ENCODE measurements at places on chromosomes 12 and 14. TPM values are rescaled to one million over a fixed set of nuclear protein-coding genes. Genes with fewer than 3 reads are reported as not detected.

GRCh38 chr14:101351769-101352168 lies 209.5 kb upstream of the DIO3 start:
- peak; percentile 56 for DNase-seq

DNA sequence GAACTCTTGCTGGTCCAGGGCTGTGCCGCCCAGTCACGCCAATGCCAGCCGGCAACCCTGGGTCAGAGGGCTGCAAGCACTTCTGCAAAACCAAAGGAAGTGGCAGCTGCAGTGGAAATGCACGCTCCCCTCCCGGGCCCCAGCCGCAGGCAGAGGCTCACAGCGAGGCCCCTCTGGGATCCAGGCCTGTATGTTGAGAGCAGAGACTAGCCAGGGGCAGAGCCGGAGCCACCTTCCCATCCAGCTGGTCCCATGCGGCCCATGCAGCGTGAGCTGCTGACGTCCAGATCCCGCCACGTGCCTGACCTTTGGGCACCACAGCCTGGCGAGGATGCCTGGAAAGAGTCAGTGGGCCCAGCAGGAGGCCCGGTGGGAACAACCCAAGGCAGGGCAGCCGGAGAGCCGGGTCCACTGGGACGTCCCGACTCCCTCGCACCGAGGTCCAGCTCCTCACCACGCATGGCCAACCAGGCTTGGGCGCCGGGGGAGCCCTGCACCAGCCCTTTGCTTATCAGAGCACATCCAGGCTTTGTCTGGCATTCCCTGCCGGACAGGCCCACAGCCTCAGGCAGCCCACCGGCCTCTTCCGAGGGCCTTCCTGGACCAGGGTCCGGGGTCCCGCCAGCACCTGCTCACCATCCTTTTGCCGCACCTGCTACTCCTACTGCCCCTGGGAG lies 4.3 kb downstream of the GPR132 start:
- DNase-seq: no peak

DNA sequence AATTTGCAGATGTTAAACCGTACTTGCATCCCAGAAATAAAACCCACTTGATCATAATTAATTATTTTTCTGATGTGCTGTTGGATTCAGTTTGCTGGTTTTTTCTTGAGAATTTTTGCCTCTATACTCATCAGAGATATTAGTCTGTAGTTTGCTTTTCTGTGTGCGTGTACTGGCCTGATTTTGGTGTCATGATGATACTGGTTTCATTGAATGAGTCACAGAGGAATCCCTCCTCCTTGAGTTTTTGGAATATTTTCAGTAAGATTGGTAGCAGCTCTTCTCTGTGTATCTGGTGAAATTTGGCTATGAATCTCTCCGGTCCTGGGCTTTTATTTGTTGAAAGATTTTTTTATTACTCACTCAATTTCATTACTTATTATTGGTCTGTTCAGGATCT lies 100.4 kb upstream of the PMCH start:
- no peak for DNase-seq

DNA sequence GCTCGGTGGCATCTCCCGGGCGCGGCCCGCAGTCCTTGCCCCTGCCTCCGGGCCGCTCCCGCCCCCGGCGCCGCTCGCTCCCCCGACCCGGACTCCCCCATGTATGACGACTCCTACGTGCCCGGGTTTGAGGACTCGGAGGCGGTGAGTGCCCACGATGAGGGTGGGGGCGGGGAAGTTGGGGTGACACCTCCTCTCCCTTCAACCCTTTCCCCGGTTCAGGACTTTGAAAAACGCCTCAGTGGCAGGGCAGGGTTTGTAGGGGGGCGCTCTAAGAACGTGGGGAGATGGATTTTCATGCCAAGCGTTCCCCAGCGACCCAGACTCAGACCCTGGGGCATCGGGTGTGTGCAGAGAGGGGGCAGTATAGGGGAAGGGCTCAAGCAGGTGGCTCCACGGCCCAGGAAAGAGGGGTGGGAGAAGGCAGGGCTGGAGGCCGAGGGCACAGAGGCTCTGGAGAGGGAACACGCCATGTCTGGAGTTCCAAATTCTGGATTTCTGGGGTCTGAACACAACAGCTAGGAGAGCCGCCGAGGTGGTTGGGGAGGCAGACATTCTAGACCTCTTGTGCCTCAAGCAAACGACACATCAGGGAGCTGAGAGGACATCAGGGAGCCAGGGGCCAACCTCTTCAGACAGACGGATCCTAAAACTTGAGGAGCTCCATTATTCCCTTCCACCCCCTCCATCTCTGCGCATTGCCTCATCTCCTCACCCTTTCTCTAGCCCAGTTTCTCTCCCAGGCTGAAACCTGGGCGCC lies 715 bp downstream of the CACNB3 start:
- DNase-seq: no peak

Gene CLEC4A
- total RNA-seq: 11.6 TPM

Gene LRP1-AS
- total RNA-seq: not detected

Gene TSHR
- 1.8 TPM for total RNA-seq

DNA sequence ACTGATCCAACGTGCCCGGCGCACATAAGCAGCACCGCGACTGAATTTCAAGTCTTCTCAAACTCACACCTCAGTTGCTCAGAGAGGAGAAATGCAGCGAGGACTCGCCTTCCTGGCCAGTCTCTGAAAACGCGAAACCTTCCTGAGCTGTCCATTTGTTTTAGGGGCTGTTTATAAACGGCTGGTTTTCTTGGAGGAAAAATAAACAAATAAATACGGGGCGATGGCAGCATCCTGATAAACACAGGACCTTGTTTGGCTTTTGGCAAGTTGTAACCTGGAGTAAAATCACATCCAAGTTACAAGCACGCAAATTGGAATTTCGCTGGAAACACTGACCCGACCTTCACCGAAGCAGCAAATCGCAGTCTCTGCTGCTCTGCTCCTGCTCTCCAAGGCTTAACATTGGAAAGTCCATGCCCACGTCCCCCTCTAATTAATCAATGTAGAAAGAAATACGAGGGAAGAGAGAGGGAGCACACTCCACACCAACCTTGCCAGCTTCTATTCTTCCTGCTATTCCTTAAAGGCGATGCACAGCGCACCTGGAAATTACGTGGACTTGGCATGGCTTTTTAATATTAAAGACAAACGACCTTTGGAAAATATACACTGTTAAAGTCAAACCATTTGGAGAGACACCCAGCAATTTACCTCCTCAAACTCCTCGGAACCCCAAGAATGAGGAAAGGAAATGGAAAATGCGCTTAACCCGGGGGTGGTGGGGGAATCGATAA lies 248.8 kb downstream of the APAF1 start:
- DNase-seq: no peak

- no peak for DNase-seq
Observed at GRCh38 chr12:10701131-10701681, 21.9 kb downstream of the YBX3 start.

GRCh38 chr12:110249716-110250225 lies 31.3 kb upstream of the ATP2A2 start:
- no peak for DNase-seq

Gene GLIPR1L1
- not detected for total RNA-seq

DNA sequence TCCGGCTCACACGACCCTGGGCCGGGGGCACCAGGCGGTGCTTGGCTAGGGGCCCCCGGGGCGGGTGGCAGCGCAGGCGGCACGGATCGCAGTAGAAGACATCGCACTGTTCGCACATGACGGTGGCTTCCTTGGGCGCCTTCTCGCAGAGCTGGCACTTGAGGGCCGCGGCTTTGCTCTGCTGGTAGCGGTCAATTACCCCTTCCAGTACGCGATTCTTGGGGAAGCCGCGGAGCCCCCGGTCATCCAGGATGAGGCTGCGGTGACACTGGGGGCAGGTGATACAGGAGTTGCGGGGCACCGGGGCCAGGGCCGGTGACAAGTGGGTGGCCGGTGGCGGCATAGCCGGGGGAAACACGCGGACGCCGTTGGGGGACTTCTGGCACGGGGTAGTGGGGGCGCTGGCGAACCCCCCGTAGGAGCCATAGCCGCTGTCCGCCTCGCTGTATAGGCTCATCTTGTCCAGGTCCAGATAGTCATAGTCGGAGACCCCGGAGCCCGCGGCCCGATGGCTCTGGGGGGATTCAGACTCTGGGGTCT lies 553 bp downstream of the TRIM9 start:
- peak; percentile 86 for DNase-seq

GRCh38 chr12:33438851-33439586 lies 600 bp downstream of the SYT10 start:
- no peak for DNase-seq

DNA sequence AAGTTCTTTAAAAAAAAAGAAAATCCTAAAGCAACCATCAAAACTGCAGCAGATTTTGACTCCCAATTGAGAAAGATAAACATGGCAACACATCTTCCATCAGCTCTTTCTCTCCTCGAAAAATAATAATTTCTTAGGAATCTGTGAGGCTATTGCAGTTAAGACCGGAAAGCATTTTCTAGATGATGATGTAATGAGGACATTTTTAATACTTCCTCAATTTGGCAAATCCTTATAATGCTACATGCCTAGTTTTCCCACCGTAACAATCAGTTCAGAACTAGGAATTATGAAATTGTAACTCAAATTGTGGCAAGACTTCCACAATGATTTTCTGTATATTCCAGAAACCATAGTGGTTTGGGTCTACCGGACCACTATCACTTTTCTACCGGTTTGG lies 180.9 kb upstream of the PDE3A start:
- DNase-seq: no peak

GRCh38 chr12:62763312-62763711 lies 171.6 kb downstream of the PPM1H start:
- DNase-seq: no peak

Gene FIGNL2
- total RNA-seq: 0.29 TPM

DNA sequence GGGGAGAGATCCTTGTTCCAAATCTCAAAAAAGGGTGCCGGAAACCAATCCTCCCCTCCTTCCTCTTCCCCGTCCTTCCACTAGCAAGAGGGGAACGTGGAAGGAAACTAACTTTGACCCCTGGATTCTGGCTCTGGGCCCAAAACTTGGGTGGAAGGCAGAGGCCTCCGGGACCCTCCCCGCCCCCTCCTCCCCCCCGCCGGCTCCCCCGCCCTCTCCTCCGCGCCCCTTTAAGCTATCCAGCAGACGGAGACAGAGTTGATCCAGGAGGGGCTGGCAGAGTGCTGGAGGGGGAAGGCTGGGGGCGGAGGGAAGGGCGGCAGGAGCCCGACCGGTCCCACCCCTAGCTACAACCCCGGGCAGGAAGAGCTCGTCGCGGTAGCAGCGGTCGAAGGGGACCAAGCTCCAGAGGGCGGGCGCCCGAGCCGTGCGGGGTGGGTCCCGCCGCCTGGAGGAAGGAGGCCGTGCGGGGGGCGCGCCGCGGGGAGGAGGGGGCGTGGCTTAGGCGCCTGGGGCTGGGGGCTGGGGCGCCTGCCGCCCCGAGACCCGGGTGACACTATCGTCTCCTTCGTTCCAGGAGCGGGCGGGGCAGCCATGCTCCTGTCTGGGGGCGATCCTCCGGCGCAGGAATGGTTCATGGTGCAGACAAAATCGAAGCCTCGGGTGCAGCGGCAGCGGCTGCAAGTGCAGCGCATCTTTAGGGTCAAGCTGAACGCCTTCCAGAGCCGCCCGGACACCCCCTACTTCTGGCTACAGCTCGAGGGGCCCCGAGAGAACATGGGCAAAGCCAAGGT lies at the start of gene NYNRIN:
Gene NYNRIN, plus strand, starts transcription at position 351 of the 794 bp plus-strand sequence. Its CDS starts 244 bp downstream, at position 595.
- peak; percentile 87 for DNase-seq

Gene A2ML1
- total RNA-seq: 150 TPM

DNA sequence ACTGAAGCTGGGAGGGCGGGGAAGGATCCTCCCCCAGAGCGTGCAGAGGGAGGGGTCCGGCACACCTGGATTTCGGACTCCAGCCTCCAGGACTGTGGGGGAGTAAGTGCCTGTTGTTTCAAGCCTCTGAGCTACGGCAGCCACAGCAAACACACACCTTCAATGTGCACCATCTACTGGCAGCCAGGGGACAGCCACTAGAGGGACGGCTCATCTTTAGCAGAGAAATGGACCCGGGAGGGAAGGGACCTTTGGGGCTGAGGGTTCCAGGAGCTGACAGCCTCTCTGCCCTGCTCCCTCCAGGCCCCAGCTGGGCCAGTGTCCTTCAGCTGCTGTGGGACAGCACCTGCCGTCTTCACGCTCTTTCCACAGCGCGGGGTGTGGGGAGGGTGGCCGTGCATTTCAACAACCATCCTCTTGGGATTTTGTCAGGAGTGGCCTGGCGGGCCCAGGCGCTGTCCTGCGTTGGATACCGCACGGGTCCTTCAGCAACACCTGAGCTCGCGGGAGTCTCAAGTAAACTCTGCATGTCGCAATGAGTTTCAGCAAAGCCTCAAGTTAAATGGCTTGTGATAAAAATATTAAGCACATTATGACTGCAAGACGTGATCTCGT lies 209.2 kb upstream of the C14orf180 start:
- no peak for DNase-seq

- no peak for DNase-seq
Observed at GRCh38 chr14:49319810-49320209, 266.4 kb downstream of the RPS29 start.

DNA sequence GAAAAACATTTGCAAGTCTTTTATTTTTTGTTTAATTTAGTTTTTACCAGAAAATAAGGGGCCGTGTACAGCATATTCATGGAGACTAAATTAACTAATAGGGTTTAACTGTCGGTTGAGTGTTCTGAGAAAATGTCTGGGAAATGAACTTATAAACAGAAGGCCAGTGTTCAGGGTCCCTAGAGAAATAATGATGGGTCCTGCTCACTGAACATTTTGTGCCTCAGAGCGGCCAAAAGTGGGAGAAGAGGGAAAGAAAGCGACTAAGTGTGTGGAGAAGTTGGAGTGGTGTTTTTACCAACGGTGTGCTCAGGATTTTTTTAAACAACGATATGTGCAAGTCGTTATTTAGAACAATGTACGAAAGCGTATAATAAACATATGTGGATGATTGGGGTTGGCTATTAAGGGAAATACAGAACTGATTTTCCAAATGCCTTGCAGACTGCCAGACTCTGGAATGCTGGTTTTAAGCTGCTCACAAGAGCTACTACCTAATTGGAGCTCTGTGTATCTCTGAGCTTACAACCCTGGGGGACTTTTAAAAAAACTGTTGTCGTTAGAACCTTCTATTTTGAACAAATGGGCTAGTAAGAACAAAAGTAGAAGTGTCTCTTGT lies 166.7 kb downstream of the SLC38A4 start:
- DNase-seq: no peak

GRCh38 chr14:106003351-106003750 lies 477.0 kb downstream of the TMEM121 start:
- DNase-seq: no peak

- peak; percentile 80 for DNase-seq
Observed at GRCh38 chr14:100524933-100525243, 62.3 kb downstream of the BEGAIN start.

DNA sequence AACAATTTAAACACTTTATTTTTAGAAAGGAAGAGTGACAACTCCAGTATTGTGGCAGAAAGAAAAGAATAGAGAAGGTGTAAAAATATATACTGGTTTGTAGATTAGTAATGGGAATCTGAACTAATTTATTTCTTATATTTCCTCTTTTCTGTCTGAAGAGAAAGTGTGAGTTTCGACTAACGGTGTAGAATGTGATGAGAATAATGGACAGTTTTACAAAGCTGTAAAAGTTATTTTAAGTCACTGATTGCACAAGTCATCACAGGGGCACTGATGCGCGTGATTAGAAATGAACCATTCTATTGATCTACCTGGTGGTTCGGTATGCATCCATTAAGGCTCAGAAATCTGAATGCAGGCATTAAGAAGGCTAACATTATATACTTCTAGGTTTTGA lies 158.5 kb upstream of the ATXN7L3B start:
- no peak for DNase-seq

Gene LRP10
- 148 TPM for total RNA-seq

Measured in lower leg skin (tissue), 4 donors.